Thyroid gland (tissue), 4 donors: ENCODE measurements at places on chromosomes 1 and 21.

- no peaks in the 10 kb centered on the region for H3K27me3 ChIP-seq
- H3K4me1 ChIP-seq: no peaks in the 10 kb centered on the region
- H3K27ac ChIP-seq: no peak overlapping the region
- H3K4me3 ChIP-seq: no peak overlapping the region
- DNase-seq: no peak
Measured at GRCh38 chr1:66248746-66249145, 285.2 kb upstream of the SGIP1 start.

- no peak overlapping the region for H3K27ac ChIP-seq
- H3K4me3 ChIP-seq: no peak overlapping the region
- no peaks in the 10 kb centered on the region for H3K4me1 ChIP-seq
- no peaks in the 10 kb centered on the region for H3K27me3 ChIP-seq
Measured at GRCh38 chr1:224641030-224641429, 24.9 kb downstream of the CNIH3 start.

- DNase-seq: no peak
- no peaks in the 10 kb centered on the region for H3K36me3 ChIP-seq
- H3K27ac ChIP-seq: no peak overlapping the region
- H3K27me3 ChIP-seq: no peaks in the 10 kb centered on the region
- H3K4me3 ChIP-seq: no peak overlapping the region
Measured at GRCh38 chr1:209823143-209824041, 4.4 kb upstream of the UTP25 start.

DNA sequence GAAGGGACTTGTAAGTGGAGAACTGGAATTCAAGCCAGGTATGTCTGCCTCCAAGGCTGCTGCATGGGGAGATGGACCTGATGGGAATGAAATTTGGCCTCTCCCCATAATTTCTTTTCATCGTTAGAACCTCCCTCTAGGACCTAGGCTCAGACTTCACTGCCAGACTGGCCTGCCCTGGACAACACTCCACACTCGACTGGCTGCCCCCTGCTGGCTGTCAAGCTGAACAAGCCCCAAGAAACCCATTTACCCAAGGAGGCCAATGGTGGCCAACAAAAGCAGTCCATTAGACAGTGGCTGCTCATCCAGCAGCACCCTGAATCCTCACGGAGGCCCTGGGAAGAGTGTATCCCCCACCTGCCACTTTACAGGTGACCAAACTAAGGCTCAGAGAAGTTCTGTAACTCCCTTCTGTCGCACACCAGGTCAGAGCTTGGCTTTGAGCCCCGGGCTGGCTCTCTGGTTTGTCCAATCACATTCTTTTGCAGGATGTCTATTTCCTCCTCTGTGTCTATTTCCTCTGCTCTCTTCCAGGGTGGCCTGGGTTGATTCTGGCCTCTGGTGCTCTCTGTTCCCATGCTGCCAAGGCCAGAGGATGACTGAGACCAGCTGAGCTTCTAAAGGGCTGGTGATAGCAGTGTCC is 3.8 kb downstream of the RNF186 start:
- H3K36me3 ChIP-seq: no peaks in the 10 kb centered on the region
- peaks cover 4% of the 10 kb centered on the region for H3K4me1 ChIP-seq
- H3K27me3 ChIP-seq: no peaks in the 10 kb centered on the region
- H3K4me3 ChIP-seq: no peak overlapping the region

DNA sequence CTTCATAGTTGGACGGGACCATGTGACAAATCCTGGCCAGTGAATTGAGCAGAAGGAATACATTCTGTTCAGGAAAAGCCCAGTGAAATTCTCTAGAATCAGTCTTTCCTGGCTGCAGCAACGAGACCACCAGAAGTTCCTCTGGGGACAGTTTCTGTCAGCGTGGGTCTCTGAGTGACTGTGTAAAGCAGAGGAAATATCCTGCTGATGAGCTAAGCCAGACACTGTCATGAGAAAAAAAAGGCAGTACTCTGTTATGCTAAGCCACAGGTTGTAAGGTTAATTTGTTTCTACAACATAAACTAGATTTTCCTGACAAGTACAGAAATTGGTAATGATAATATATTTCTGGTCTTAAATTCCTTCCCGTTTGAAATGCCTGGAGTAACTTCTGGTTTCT is 664.4 kb downstream of the LMO4 start:
- no peak overlapping the region for H3K4me3 ChIP-seq
- no peaks in the 10 kb centered on the region for H3K36me3 ChIP-seq
- no peak for DNase-seq
- H3K4me1 ChIP-seq: no peaks in the 10 kb centered on the region
- no peak overlapping the region for H3K27ac ChIP-seq
